Spleen (tissue), 13 donors: ENCODE measurements at places on chromosomes 7 and 10. TPM values are rescaled to one million over a fixed set of nuclear protein-coding genes. Genes with fewer than 3 reads are reported as not detected.

- peak overlapping the region; percentile 82 for H3K27ac ChIP-seq
- no peaks in the 10 kb centered on the region for H3K27me3 ChIP-seq
- DNase-seq = no peak
Observed at GRCh38 chr7:38229386-38229785, 44.0 kb downstream of the TARP start.

PPP1R17 gene
- not detected for total RNA-seq

- peaks cover 5% of the 10 kb centered on the region for H3K4me1 ChIP-seq
- no peaks in the 10 kb centered on the region for H3K27me3 ChIP-seq
- H3K4me3 ChIP-seq = no peak overlapping the region
- H3K36me3 ChIP-seq = no peaks in the 10 kb centered on the region
Observed at GRCh38 chr7:19677180-19677579, 31.7 kb downstream of the POLR1F start.

DNA sequence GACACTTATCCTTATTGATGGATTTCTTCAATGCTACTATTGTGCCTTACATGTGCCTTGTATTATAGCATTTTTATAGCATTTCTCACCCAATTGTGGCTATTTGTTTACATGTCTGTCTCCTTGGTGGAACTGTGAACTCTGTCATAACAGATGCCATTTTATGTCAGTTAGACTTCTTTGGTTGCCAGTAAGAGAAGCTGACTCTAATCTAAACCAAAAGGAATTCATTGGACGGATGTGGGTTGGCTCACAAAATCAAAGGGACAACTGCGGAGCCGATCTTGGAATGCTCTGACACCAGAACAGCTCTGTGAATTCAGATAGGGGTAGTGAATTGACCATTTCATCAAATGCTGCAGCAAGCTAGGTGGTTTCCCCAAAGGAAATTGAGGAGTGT, 15.0 kb downstream of the GARIN1A start:
- H3K4me3 ChIP-seq = no peak overlapping the region
- no peak for DNase-seq
- no peaks in the 10 kb centered on the region for H3K27me3 ChIP-seq
- H3K4me1 ChIP-seq = no peaks in the 10 kb centered on the region
- H3K36me3 ChIP-seq = no peaks in the 10 kb centered on the region
- no peak overlapping the region for H3K27ac ChIP-seq

DNA sequence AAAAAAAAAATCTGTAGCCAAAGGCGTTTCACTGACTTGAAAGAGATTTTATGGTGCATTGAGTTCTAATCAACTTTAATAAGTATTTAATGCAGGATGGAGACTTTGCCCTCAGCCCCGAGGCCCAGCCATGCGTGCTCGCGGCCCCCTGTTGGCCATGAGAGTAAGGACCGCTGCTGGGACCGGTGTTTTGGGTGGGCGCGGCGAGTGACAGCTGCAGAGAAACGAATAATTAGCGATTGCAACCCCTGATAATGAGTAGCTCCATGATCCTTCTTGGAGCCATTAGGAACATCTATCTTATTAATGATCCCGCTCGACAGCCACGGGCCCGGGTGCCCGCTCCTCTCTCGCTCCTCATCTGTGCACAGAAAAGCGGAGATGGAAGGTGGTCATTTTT, 347.4 kb downstream of the RPS24 start:
- H3K27ac ChIP-seq = no peak overlapping the region
- no peak overlapping the region for H3K4me3 ChIP-seq
- DNase-seq = no peak
- no peaks in the 10 kb centered on the region for H3K4me1 ChIP-seq
- H3K36me3 ChIP-seq = no peaks in the 10 kb centered on the region

HOXA3 gene
- total RNA-seq = 1.9 TPM

NAT16 gene
- not detected for total RNA-seq

DNA sequence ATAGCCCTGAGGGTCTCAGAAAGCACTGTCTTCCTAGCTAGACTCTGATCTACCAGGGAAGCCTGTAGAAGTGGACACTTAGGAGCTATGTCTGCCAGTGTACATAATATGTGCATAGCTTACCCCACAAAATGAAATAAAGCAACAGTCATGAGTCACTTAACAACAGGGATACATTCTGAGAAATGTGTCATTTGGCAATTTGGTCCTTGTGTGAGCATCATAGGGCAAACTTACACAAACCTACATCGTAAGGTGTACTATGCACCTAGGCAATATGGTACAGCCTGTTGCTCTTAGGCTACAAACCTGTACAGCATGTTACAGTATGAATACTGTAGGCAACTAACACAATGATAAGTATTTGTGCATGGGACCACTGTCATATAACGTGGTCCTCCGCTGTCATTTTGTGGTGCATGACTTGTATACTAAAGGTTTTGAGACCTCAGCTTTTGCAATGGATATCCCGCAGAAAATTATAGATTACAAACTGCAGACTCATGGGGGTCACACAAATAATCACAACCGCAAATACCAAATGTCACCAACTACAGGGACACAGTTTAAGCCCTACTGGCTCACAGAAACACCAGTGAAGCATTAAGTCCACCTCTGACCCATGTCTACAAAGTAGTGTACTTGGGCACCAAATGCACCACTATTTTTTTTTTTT, 1.7 kb downstream of the URGCP start:
- no peaks in the 10 kb centered on the region for H3K27me3 ChIP-seq
- DNase-seq = no peak
- peak overlapping the region; percentile 87 for H3K27ac ChIP-seq
- H3K36me3 ChIP-seq = no peaks in the 10 kb centered on the region
- no peak overlapping the region for H3K4me3 ChIP-seq
- H3K4me1 ChIP-seq = peaks cover 61% of the 10 kb centered on the region

GRCh38 chr7:77903597-77903996, 105.0 kb downstream of the PHTF2 start:
- no peaks in the 10 kb centered on the region for H3K27me3 ChIP-seq
- no peak overlapping the region for H3K4me3 ChIP-seq
- peaks cover 29% of the 10 kb centered on the region for H3K4me1 ChIP-seq
- no peaks in the 10 kb centered on the region for H3K36me3 ChIP-seq

EBLN1 gene
- total RNA-seq = not detected

FBXO24 gene
- total RNA-seq = 0.54 TPM
